CD4-positive, alpha-beta memory T cell (primary cell): ENCODE measurements at places on chromosomes 12 and 14. TPM values are rescaled to one million over a fixed set of nuclear protein-coding genes. Genes with fewer than 3 reads are reported as not detected.

Gene ADCY6
- not detected for total RNA-seq

Gene METTL17
- 125 TPM for total RNA-seq

Gene EPYC
- total RNA-seq, result not detected

Gene TRHDE
- total RNA-seq, result not detected

Gene ARG2
- total RNA-seq, result 0.55 TPM

GRCh38 chr14:104186575-104186974 lies 48.2 kb downstream of the KIF26A start:
- no peaks in the 10 kb centered on the region for H3K4me1 ChIP-seq
- no peaks in the 10 kb centered on the region for H3K36me3 ChIP-seq
- H3K27ac ChIP-seq, result no peak overlapping the region
- no peak overlapping the region for H3K4me3 ChIP-seq

- H3K4me1 ChIP-seq, result no peaks in the 10 kb centered on the region
- H3K4me3 ChIP-seq, result no peak overlapping the region
- peak; percentile 5 for DNase-seq
- no peaks in the 10 kb centered on the region for H3K27me3 ChIP-seq
These were observed 142.8 kb downstream of the PAWR start for GRCh38 chr12:79547735-79548609.

- H3K27me3 ChIP-seq, result no peaks in the 10 kb centered on the region
- H3K4me3 ChIP-seq, result no peak overlapping the region
- no peaks in the 10 kb centered on the region for H3K36me3 ChIP-seq
- H3K27ac ChIP-seq, result peak overlapping the region; percentile 62
- H3K4me1 ChIP-seq, result peaks cover 68% of the 10 kb centered on the region
These were observed 4.3 kb downstream of the INF2 start for GRCh38 chr14:104693482-104694431.

DNA sequence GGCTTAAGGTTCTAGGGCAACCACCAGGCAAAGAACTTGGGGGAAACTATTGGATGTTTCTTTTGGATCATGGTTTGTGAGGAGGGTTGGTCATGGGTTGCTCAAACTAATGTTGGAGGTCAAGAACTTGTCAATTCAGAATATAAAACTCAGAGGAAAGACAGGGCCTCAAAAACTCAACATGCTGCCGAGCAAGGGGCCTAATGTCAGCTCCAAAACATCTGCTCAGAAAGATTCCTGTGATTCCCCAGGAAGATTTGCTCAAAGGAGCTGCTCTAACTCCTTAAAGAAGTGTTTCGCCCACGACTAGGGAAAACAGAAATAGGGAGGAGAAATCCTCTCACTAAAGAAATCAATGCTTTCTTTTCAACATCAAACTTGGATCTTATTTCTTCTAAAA lies 3.7 kb upstream of the IGF1 start:
- no peaks in the 10 kb centered on the region for H3K27me3 ChIP-seq
- no peaks in the 10 kb centered on the region for H3K36me3 ChIP-seq
- H3K4me1 ChIP-seq, result peaks cover 5% of the 10 kb centered on the region
- no peak overlapping the region for H3K4me3 ChIP-seq

- no peak overlapping the region for H3K4me3 ChIP-seq
- DNase-seq, result no peak
- H3K27ac ChIP-seq, result no peak overlapping the region
- no peaks in the 10 kb centered on the region for H3K36me3 ChIP-seq
These were observed 984.0 kb upstream of the TMEM132C start for GRCh38 chr12:127282786-127283565.

DNA sequence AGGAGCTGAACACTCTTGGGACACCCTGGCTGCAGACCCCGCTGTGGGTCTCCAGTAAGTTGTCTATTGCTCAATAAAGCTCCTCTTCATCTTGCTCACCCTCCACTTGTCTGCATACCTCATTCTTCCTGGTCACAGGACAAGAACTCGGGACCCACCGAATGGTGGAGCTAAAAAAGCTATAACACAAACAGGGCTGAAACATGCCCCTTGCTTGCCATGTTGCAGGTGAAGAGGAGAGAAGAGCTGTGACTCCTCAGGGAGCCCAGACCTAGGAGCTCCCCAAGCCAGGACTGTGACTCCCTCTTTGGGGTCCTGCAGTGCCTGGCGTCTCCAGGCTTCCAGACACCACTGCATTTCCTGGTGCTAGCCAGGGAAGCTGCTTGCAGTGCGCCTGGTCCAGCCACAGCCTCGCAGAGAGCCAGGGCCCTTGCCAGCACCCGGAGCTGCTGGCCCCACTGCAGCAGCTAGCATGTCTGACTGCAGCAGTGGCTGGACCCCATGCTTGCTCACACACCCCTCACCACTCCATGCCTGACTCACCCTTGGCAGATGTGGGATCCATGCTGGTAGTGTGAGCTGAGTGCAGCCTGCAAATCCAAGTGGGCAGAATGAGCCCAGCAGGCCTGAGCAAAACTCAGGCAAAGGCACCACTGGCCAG lies 37.1 kb upstream of the OR5AU1 start:
- peaks cover 12% of the 10 kb centered on the region for H3K4me1 ChIP-seq
- H3K27me3 ChIP-seq, result no peaks in the 10 kb centered on the region
- no peak overlapping the region for H3K27ac ChIP-seq
- H3K4me3 ChIP-seq, result no peak overlapping the region
- H3K36me3 ChIP-seq, result no peaks in the 10 kb centered on the region
- DNase-seq, result no peak

- H3K4me3 ChIP-seq, result no peak overlapping the region
- H3K27me3 ChIP-seq, result no peaks in the 10 kb centered on the region
- H3K36me3 ChIP-seq, result no peaks in the 10 kb centered on the region
These were observed 47.7 kb downstream of the NCOR2 start for GRCh38 chr12:124519746-124520145.
